ENCODE measurements at places on chromosomes 6 and 20.

DNA sequence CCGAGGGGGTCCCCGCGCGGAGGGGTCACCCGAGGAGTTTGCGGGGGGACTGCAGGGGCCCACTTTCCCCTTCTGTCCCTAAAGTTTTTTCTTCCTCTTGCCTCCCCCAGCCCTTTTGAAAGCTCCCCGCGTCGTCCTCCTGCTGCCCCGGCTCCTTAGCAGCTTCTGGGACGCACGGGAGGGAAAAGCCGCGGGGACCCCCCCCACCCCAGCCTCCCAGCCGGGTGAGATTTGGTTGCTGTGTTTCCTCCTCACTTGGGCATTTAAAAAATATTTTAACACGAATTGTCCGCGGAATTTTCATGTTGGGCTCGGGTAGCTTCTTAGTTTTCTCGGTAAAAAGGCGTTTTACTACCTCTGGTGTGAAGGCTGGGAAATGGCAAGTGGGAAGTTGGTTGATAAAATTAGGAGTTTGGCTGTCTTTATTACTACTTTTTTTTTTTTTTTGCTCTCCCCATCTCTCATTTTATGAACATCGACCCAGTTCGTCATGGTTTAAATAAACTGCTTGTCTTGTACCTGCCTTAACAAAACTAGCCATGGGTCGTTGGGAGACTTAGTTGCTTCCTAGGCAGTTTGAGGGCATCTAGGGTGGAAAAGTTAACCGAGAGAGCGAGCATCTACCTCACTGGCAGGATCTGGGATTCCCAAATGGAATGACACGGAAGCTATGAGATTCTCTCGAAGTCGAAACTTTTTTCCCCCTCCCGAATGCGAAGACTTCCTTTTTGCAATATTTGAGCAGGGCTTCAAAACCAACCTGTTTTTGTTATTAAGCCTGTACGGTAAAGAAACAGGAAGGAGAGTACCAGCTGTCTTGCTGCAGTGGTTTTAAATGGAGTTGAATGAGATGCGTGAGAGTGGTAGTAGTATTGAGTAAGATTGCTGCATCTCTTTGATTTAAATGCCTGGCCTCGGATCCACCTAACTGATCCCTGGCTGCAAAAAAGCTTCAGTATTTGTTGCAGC is 868 bp downstream of the NCOA3 start:
- DNase-seq = peak; percentile 76

GRCh38 chr6:110761371-110761770 is 53.9 kb downstream of the CDK19 start:
- DNase-seq = no peak

DNA sequence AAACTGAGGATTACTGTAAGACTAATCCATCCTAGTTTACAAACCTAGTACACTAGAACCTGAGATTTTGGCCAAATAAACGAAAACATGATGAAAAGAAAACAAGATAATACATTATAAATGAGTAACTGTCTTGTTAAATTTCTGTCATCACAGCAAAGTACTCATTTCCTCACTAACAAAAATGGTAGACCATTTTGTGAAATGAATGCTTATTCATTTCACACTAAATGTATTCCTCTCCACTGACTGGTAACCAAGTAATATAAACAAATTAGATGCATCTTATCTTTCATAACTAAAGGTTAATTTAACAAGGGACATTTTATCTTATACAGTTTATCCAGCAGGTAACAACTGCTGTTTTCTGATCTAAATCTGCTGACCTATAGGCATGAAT is 143.7 kb downstream of the REV3L start:
- no peak for DNase-seq

DNA sequence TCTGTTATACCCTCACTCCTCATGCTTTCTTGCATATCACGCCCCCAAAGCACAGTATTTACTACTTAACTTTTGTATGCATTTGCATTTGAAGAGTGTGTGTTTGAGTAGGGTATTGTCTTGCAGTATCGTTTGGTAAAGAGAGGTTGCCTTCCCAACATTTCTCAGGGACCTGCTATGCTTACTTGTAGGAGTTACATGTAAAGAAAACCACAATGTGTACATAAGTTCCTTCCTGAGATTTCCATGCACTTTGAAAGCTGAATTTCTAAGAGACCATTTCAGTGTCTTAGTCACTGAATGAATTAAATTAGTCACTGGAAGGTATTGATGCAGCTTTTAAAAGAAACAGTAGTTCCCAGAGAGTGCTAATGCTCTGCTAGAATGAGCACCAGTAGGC is 159.3 kb upstream of the LAMA2 start:
- no peak for DNase-seq

DNA sequence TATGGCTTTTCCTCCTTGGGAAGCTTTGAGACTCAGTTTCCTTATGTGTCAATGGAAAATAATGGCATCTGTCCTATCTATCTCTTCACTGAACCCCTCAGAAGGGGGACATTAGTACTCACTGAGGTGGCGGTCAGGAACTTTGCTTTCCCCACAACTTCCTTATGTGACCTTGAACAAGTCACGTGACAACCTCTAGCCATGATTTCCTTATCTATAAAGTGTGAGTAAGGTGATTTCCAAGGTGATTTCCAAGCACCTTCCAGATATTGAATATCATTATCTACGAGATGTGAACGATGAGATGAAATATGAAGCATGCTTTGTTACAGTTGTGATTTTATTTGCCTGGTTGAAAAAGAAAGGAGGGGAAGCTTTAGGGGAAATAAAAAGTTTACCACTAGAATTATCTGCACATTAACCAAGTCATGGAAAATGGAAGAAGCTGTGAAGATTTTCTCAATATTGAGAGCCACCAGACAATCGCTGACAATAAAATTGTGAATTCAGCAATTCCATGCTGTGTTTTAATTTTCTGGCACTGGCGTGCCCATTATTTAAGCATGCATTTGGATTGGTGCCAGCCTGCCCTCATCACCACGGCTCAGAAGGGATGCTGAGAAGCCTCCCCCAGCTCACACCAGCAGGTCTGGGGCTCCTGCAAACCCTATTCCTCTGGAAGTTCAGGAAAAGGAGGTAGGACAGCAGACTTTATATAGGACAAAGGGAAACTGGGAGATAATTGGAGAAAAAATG is 255.3 kb downstream of the CD83 start:
- DNase-seq = no peak

DNA sequence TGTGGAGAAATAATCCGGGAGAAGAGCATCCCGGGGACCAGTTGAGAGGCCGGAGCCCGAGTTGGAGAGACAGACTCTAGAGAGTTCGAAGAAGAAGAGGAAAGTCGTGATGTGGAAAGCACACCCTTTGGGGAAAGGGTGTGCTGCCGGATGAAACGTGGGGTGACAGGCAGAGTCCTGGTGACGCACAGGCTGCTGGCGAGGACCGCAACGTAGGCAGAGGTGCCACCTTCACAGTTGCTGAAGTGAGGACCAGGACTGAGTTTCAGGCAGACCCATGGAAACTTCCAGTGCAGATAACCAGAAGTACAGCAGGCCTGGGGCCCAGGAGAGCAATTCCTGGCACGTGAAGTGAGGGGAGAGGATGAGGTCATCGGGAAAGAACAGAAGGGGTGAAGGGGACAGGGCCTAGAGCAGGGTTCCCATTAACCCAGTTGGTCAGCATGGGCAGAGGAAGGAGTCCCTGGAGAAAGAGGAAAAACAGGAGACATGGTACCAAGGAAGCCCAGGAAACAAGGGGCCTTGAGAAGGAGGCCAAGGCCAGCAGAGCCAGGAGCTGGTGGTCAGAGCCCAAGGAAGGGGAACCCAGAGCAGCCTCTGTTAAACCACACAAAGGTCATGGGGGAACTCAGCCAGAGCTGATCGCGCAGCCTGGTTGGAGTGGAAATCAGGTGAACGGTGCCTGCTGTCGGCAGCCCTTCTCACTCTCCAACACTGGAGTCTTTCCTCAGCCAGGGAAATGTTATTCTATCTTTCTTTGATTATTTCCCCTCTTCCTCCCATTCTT is 84.1 kb downstream of the PRND start:
- DNase-seq = no peak

GRCh38 chr6:111672761-111673450 is 67.2 kb upstream of the TRAF3IP2 start:
- DNase-seq = no peak

- DNase-seq = peak; percentile 85
These were observed at the start of gene TTK for GRCh38 chr6:80004173-80005072. Gene TTK, plus strand, starts transcription at chr6:80004649. Its CDS starts 1,195 bp downstream, at chr6:80005844.

DNA sequence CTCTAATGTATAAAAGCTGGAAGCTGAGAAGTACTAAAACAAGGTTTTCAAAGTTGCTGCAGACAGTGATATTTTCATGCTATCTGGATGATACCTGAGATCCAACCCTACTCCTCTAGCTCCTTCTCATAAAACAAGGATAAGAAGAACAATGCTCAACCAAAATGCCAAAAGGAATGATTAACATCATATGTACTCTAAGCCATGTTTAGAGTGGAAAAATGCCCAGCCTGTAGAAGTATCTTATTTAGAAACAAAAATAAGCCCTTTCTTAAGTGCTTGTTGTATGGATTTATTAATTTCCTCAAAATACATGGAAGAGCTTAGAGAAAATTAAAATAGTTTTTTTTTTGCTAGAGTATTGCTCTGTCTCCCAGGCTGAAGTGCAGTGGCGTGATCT is 23.7 kb downstream of the ECHDC1 start:
- DNase-seq = no peak

GRCh38 chr6:119459207-119459974 is 109.8 kb upstream of the MAN1A1 start:
- DNase-seq = no peak

- no peak for DNase-seq
These were observed 171.2 kb downstream of the ZDHHC14 start for GRCh38 chr6:157552081-157552747.

GRCh38 chr20:57198132-57199072 is 68.0 kb downstream of the BMP7 start:
- DNase-seq = no peak

- no peak for DNase-seq
These were observed 230.6 kb downstream of the UTRN start for GRCh38 chr6:144515761-144516160.

- no peak for DNase-seq
These were observed 45.4 kb downstream of the ALDH5A1 start for GRCh38 chr6:24540197-24540596.

GRCh38 chr20:2301164-2301622 is 5.4 kb downstream of the TGM3 start:
- no peak for DNase-seq

DNA sequence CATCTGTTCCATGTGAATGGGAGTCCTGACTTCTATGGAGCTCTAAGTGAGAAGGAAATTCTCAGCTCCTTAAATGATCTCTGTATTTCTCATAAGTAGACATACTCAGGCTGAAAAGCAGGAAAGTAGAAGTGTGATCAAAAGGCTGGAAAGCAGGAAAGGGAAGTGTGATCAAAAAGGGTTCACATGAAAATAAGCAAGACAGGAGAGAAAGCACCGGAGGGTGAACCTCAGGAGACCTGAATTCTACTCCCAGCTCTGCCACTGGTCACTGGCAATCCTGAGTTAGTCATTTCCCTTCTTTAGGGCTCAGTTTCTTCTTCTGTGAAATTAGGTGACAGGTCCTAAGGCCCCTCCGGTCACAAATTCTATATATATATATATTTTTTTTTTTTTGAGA is 55.5 kb upstream of the TRERF1 start:
- DNase-seq = no peak

DNA sequence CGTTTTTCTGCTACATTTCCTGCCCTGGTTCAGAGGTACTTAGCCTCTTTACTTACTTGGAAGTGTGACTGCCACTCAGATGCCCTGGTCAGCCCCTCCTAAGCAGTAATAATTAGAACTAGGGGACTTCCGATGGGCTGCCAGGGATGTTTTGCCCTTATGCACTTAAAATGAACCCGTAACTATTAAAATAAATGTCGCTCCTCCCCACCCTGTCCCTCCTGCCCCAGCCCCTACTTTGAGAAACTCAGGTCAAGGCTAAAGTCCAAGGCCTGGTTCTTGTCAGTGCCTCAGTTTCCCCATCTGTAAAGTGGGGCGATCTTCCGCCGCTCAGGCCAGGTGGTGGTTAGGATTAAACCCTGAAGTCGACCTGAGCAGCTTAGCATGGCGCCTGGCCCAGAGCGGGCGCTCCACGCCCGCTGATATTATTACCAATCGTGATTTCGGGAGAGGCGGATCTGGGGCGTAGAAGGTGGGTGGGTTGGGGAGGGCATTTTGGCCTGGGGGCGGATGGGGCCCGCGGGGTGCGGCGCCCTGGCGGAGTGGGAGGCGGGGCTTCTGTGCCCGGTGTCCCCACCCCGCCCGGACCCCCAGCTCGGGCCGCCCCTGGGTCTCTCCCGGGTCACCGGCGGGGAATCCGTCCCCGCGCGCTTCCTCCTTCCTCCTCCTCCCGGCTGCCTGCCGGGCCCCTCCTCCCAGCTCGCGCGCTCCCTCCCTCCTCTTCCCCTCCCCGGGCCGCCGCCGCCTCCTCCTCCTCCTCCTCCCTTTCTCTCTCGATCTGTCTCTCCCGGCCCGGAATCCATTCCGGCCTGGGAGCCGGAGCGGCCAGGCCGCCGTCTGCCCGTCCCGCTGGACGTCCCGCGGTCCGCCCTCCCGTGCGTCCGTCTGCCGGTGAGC is at the start of gene SRC:
Gene SRC (plus strand): TSS at position 802 of the 897 bp plus-strand sequence. CDS start 38,014 bp downstream, outside the sequence.
- peak; percentile 35 for DNase-seq

GRCh38 chr20:62451970-62452369 is 23.8 kb downstream of the GATA5 start:
- DNase-seq = no peak

DNA sequence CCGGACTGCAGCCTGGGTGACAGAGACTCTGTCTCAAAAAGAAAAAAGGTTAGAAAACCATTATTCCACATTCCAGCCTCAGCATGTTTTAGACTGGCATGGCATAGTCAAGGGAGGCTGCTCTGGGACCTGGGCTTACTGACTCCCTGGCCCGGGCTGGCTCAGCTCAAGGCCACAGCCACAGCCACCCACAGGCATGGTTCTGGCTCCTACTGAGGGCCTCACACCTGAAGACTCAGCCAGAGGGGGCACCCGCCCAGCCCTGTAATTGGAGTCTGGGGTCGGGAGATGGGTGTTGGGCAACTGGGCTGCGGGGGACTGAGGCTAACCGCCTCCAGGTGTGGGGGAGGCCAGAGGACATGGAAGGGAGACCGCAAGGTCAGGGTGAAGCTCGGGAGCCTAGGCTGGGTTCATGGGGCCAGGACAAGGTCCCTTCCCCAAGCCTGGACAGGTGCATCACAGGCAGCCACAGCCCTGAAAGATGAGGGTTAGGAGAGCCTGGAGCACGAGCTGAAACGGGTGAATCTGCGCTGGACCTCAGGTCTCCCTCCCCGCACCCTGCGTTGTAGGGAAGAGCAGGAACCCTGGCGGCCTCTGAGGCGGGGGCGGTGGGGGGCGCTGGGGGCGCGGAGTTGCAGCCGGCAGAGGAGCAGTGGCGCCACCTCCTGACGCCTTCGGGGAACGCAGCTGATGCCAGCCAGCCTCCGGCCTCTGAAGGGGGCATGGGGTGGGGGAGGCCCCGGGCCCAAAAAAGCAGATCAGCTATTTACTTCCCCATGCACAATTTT is 67.7 kb upstream of the SRSF6 start:
- DNase-seq = no peak

DNA sequence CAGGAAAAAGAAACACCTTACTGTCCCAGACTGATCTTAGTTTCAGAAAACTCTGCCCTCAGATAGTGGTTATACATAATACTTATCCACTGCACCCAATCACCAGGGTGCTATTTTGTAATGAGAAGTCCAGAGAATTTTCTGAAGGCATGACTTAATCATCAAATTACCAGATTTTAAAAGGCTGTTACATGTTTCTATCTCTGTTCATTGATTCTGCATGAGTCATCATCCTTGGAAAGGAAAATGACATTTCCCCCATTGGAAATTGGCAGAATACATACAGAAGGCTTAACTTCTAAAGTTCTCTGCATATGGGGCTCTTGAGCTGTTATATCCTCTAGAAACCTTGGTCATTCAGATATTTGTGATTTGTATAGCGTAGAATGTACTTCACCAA is 587.9 kb upstream of the FLRT3 start:
- DNase-seq = no peak
